ENCODE measurements at places on chromosomes 7 and 10.

- H3K4me1 ChIP-seq = peaks cover 51% of the 10 kb centered on the region
- DNase-seq = no peak
- no peak overlapping the region for H3K27ac ChIP-seq
- no peaks in the 10 kb centered on the region for H3K36me3 ChIP-seq
- no peaks in the 10 kb centered on the region for H3K27me3 ChIP-seq
Measured at GRCh38 chr10:98469001-98469931, 22.5 kb upstream of the HPS1 start.

- H3K36me3 ChIP-seq = no peaks in the 10 kb centered on the region
- no peak for DNase-seq
- no peak overlapping the region for H3K4me3 ChIP-seq
- H3K4me1 ChIP-seq = no peaks in the 10 kb centered on the region
- no peak overlapping the region for H3K27ac ChIP-seq
Measured at GRCh38 chr7:130461272-130461671, 20.5 kb upstream of the CEP41 start.

GRCh38 chr10:551373-552252 lies 137.9 kb downstream of the DIP2C start:
- no peak for DNase-seq
- H3K4me3 ChIP-seq = no peak overlapping the region
- no peak overlapping the region for H3K27ac ChIP-seq
- no peaks in the 10 kb centered on the region for H3K27me3 ChIP-seq

DNA sequence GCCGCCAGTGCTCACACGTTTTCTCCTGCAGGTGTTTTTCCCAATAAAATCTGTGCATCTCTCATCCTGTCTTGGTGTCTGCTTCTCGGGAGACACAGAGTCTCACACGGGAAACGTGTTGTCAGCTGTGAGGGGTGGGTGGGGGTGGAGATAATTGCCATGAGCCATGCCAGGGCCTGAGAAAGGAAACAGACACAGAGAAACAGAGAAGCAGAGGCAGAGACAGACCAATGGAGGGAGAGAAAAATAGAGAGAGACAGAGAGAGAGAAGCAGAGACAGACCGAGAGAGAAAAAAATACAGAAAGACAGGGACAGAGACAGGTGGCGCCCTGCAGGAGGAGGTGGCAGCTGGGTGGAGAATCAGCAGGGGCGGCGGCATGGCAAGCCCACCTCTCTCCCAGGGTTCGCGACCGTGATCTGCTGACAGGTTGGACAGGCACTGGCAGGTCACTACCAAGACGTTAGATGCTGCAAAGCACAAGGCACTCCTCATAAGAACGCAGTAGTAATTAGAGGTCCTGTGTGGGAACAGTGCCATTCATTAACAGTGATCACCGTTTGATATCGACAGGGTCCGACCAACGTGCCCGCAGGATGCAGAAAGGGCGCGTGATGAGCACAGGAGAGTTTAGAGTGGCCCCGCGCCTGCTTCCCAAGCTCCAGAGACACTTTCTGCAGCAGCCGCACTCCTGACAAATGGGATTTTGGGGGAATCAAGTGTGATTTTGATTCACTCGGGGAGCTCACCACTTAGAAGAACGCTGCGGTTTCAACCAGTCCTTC lies 70.5 kb upstream of the INSIG1 start:
- H3K27me3 ChIP-seq = no peaks in the 10 kb centered on the region
- no peak overlapping the region for H3K27ac ChIP-seq
- no peak for DNase-seq

- no peaks in the 10 kb centered on the region for H3K4me1 ChIP-seq
- H3K4me3 ChIP-seq = no peak overlapping the region
- H3K36me3 ChIP-seq = no peaks in the 10 kb centered on the region
- no peak overlapping the region for H3K27ac ChIP-seq
- H3K27me3 ChIP-seq = no peaks in the 10 kb centered on the region
Measured at GRCh38 chr7:108280136-108280535, 150.0 kb upstream of the LAMB4 start.

GRCh38 chr10:128642023-128642422 lies 515.8 kb upstream of the MKI67 start:
- H3K36me3 ChIP-seq = no peaks in the 10 kb centered on the region
- H3K4me1 ChIP-seq = no peaks in the 10 kb centered on the region
- H3K27me3 ChIP-seq = no peaks in the 10 kb centered on the region
- no peak overlapping the region for H3K27ac ChIP-seq

DNA sequence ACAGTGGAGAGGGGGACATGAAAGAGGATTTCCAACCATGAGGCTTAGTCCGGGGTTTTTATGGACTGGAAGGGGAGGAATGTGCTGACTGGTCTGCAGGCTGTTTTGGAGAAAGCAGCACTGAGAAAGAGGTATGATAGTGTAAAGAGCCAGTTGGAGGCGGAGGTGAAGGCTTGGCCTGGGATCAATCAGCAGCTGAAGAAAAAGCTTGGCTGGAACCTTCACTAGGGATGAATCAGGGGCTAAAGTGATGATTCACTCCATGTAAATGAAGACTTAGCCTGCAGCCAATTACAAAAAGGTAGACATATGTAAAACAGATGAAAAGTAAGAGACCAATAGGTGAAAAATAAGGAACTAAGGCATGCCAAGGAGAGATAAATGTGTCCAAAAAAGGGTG lies 1382.6 kb downstream of the GATA3 start:
- no peak overlapping the region for H3K4me3 ChIP-seq
- no peaks in the 10 kb centered on the region for H3K36me3 ChIP-seq
- H3K4me1 ChIP-seq = no peaks in the 10 kb centered on the region
- H3K27ac ChIP-seq = no peak overlapping the region

DNA sequence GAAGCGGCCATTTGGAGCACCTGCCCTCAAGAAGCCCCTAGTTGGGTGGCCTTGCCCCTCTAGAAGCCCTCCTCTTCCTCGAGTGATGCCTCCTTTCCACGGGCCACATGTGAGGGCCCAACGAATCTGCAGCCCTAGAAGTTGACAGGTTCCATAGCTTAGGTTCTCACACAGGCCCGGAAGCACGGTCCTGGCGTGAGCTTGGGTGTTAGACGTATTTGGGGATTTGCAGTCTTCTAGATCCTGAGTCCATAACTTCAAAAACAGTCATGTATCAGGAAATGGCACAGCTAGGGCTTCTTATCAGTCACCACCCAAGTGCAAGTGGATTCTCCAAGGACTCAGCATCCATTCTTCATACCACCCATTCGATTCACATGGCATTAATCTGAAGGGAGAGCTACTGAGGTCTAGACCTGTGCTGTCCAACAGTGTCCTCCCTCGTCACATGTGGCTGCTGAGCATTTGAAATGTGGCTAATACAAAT lies 477 bp upstream of the FBXW4 start:
- peak overlapping the region; percentile 99 for H3K27ac ChIP-seq
- no peaks in the 10 kb centered on the region for H3K27me3 ChIP-seq
- peak overlapping the region; percentile 62 for H3K4me3 ChIP-seq

DNA sequence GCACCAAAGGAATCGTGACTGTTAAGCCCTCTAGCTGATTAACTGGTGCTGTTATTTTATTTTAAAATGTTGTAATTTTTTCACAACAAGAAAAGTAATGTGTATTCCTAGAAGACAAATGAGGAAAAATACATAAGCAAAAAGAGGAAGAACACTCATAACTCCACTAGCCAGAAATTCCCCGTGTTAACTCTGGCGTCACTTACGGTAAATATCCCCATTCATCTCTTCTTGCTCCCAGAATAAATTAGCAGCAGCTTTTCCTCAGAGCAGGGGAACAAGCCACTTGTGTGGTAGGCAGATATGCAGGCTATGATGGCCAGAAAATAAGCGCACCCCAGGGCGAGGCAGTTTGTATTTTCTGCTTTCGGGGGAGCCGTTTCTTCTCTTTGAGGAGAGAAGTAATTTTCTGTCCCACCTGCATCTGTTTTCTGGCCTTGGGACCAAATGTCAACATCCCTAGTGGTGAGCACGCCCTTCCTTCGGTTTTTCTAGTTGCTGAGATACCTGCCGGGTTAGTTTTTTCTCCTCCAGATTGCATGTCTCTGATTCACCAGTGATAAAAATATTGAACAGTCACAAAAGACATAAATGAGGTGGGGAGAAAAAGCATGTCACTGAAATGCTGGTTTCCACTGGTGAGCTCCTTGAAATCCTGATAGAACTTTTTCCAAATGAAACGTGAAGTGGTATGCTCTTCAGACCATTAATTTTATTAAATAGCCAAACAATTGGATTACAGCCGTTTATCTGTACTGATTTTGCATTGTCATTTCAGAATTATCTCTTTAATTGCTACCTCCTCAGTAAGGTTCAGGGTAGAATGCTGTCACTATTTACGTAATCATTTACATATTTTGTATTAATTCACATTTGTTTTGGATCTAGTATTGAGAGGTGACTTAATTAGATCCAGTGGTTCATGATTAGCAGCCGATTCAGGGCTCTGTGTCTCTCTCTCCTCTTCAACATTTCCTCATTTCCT lies 268.1 kb downstream of the CAMK1D start:
- H3K27ac ChIP-seq = no peak overlapping the region
- H3K36me3 ChIP-seq = no peaks in the 10 kb centered on the region
- H3K4me1 ChIP-seq = no peaks in the 10 kb centered on the region
- DNase-seq = no peak

GRCh38 chr10:85067955-85068354 lies 739.6 kb downstream of the CCSER2 start:
- no peak overlapping the region for H3K4me3 ChIP-seq
- DNase-seq = no peak
- no peaks in the 10 kb centered on the region for H3K27me3 ChIP-seq
- no peaks in the 10 kb centered on the region for H3K36me3 ChIP-seq

- no peaks in the 10 kb centered on the region for H3K36me3 ChIP-seq
- H3K27ac ChIP-seq = no peak overlapping the region
- H3K4me3 ChIP-seq = no peak overlapping the region
Measured at GRCh38 chr7:138009350-138009653, 7.4 kb upstream of the CREB3L2 start.

- no peaks in the 10 kb centered on the region for H3K36me3 ChIP-seq
- H3K4me1 ChIP-seq = no peaks in the 10 kb centered on the region
- H3K4me3 ChIP-seq = peak overlapping the region; percentile 55
- peaks cover 34% of the 10 kb centered on the region for H3K27me3 ChIP-seq
Measured at GRCh38 chr10:52314822-52315552, 906 bp downstream of the DKK1 start.

DNA sequence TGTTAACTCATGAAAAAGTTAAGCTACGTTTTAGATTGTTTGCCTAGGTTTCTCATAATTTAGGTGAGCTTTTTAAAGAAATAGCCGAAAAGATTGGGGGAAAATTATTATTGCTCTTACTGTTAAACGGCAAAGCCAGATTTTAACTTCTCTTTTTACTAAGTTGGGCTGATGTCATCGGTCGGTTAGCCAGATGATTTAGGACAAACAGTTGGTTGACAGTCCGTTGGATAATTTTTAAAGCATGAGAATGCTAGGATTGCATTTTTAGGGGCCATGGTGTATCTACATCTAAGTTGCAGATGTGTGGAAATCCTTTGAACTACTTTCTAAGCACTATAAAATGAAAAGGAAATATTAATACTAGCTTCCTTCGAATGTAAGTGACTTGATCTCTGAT lies 280.9 kb upstream of the AKR1E2 start:
- no peaks in the 10 kb centered on the region for H3K36me3 ChIP-seq
- H3K27me3 ChIP-seq = no peaks in the 10 kb centered on the region
- no peak for DNase-seq
- no peak overlapping the region for H3K4me3 ChIP-seq

GRCh38 chr7:155591055-155591775 lies 44.9 kb upstream of the CNPY1 start:
- H3K27ac ChIP-seq = no peak overlapping the region
- no peak for DNase-seq
- H3K36me3 ChIP-seq = no peaks in the 10 kb centered on the region
- H3K27me3 ChIP-seq = no peaks in the 10 kb centered on the region
- H3K4me1 ChIP-seq = peaks cover 7% of the 10 kb centered on the region
- no peak overlapping the region for H3K4me3 ChIP-seq

- H3K4me3 ChIP-seq = no peak overlapping the region
- no peak for DNase-seq
- no peaks in the 10 kb centered on the region for H3K4me1 ChIP-seq
- H3K36me3 ChIP-seq = no peaks in the 10 kb centered on the region
- no peaks in the 10 kb centered on the region for H3K27me3 ChIP-seq
Measured at GRCh38 chr7:34333184-34333583, 324.8 kb upstream of the NPSR1 start.

- no peak overlapping the region for H3K4me3 ChIP-seq
- no peaks in the 10 kb centered on the region for H3K27me3 ChIP-seq
- H3K36me3 ChIP-seq = no peaks in the 10 kb centered on the region
- no peak for DNase-seq
- no peak overlapping the region for H3K27ac ChIP-seq
Measured at GRCh38 chr7:57868771-57869483, 418.9 kb downstream of the ZNF716 start.

DNA sequence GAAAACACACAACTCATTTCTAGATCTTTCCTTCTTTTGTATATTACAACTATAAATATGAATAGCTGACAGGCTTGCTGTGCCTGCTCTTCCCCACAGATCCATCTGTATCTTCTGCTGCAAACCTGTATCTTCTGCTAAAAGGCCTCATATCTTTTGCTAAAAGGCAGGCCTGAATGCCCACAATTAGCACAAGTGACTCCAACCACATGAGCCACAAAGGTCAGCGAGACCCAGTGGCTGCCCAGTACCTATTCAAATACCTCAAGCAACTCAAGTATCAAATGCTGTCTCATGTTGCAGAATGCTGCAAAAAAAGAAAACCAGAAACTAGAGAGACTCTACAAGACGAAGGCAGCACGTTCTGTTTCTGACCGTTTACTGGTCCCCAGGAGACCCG lies 54.5 kb upstream of the ATP6V0A4 start:
- no peaks in the 10 kb centered on the region for H3K4me1 ChIP-seq
- peaks cover 19% of the 10 kb centered on the region for H3K36me3 ChIP-seq
- no peak overlapping the region for H3K4me3 ChIP-seq
- H3K27me3 ChIP-seq = no peaks in the 10 kb centered on the region
- no peak for DNase-seq
- peak overlapping the region; percentile 39 for H3K27ac ChIP-seq

- no peaks in the 10 kb centered on the region for H3K27me3 ChIP-seq
- no peak overlapping the region for H3K27ac ChIP-seq
- no peak overlapping the region for H3K4me3 ChIP-seq
- H3K36me3 ChIP-seq = no peaks in the 10 kb centered on the region
Measured at GRCh38 chr10:35424680-35425285, 88.5 kb downstream of the CCNY start.

GRCh38 chr10:122986335-122986734 lies 6.1 kb downstream of the PSTK start:
- no peak for DNase-seq
- no peak overlapping the region for H3K27ac ChIP-seq
